ENCODE measurements at places on chromosomes 1 and 21.

GRCh38 chr1:20325407-20325843, 34.8 kb downstream of the VWA5B1 start:
- DNase-seq, result no peak

GRCh38 chr1:202852163-202852904, 36.6 kb downstream of the RABIF start:
- DNase-seq, result peak; percentile 69

GRCh38 chr1:18830596-18830995, 28.9 kb downstream of the TAS1R2 start:
- no peak for DNase-seq

DNA sequence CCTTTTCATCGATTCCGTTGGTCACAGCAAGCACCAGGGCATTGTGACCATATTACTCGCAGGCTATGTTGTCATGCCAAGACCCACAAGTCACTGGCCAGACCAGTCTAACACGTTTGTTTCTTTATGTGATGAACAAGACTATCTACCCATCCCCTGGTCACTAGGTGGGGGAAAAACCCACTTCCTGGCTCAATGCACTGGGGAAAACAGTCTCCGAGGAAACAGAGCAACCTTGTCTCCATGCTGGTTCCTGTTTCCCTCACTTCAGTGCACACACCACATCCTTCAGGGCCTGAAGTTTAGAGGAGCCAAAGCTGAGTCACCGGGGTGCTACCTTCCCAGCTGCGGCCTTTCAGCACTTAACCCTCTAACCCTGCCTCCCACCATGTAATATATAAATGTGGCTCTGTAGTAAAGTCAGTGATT, 20.9 kb downstream of the ERICH3 start:
- DNase-seq, result no peak

- DNase-seq, result no peak
These were observed 44.5 kb downstream of the RRAGC start for GRCh38 chr1:38814984-38815464.

DNA sequence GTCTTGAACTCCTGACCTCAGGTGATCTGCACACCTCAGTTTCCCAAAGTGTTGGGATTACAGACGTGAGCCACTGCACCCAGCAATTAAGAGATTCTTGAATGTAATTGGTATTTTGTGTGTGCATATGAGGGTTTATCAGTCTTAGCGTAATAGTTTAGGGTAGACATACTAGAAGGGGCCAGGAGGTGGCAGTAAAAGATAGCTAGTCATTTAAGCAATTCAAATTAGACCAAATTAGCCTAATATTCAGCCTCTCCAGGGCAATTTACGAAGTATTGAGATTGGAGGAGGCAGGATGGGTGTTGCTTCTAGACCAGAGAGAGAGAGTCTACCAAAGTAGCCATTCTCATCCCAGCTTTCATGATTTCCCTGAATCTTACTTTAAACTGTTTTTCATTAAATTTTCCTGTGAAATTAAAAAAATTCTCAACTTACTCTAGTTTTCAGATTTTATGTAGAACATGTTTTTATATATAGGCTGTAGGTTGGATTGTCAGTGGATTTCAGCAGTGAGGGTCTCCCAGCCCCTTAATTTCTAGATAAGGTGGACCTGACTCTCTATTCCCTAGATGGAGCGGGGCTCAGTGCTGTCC, 119.7 kb downstream of the HHAT start:
- DNase-seq, result peak; percentile 28

Measured in activated naive CD4-positive, alpha-beta T cell treated with anti-CD3 and anti-CD28 coated beads, Interleukin-2, amount 10 ng/mL, durations not matched to agents 7 days and 5 days (primary cell).